ENCODE measurements at places on chromosomes 11 and 22.

GRCh38 chr11:102680945-102681344, 24.6 kb downstream of the MMP27 start:
- DNase-seq, result peak; percentile 9

- DNase-seq, result peak; percentile 49
Measured at GRCh38 chr22:36781656-36782627, 6.0 kb upstream of the IFT27 start.

GRCh38 chr11:16737818-16738192, 642 bp upstream of the C11orf58 start:
- DNase-seq, result no peak

- no peak for DNase-seq
Measured at GRCh38 chr11:125069796-125070195, 6.7 kb downstream of the SLC37A2 start.

DNA sequence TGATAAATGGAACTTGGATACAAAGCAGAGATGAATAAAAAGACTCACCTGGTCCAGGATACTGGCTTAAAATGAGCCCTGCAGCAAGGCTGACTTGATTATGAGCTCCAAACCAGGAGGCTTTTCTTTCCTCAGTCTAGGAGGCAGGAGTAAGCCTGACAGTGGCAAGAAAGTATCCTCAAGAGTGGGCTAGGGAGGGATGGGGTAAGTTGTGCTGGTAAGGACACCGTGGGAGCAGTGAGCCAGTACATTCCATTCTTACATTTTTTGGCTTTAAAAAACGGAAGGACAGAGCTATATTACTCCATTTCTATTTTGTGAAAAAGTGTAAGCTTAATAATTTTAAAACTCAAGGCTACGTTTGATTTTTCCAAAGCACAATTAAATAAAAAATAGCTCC, 187.1 kb upstream of the DDI1 start:
- DNase-seq, result no peak

DNA sequence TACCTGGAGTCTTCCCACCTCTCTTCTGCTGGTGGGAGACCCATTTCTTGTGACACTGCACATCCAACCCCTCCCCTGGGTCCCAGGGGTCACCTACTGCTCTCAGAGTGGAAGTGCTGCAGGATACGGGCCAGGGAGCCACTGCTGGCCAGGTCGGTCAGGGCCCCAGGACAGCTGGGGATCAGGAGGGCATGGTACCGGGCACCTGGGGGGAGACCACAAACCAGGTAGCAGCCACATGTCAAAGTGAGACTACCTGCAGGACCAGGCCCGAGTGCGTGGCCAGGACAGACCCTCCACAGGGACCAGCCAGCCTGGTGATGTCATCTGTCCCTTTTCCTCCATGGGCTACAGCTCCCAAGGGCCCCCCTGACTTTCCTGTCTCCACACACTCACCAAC, 3.9 kb downstream of the GATD1 start:
- DNase-seq, result no peak

- DNase-seq, result no peak
Measured at GRCh38 chr11:92329646-92330045, 105.0 kb downstream of the FAT3 start.

- DNase-seq, result no peak
Measured at GRCh38 chr11:110409174-110409573, 20.6 kb upstream of the FDX1 start.

DNA sequence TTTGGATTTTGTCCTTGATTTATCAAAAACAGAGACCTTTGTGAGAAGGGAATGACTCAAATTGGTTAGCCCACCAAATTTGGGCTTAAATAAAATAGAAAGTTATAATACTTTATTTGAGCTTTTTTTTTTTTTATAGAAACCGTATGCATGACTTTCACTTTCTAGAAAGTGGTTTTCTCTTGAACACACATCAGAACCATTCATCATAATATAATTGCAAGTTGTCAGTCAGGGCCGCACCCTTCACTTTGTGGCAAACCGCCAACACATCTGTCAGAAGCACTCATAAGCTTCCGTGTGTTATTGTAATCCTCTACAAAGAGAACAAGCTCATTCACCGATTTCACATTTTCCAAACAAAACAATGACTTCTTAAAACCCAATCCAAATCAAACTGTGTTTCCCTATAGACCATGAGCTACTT, 76.1 kb downstream of the SOX6 start:
- no peak for DNase-seq

DNA sequence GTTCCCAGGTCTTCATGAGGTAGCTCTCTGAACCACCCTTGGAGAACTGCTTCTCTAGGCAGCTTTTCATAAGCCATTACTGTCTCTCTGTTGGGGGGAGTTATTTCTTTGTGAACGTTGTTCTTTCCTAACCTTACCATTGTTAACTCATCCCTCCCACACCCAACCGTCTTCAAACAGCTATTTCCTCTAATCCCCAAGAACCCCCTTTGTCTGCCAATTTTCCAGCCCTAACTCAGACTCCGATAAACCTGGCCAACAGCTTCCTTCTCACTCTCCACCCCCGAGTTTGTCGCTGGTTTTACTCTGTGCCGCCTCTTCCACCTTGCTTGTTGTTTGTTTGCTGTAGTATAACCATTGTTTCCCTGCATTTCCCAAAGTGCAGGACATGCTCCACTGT, 131.5 kb downstream of the CCDC34 start:
- no peak for DNase-seq

DNA sequence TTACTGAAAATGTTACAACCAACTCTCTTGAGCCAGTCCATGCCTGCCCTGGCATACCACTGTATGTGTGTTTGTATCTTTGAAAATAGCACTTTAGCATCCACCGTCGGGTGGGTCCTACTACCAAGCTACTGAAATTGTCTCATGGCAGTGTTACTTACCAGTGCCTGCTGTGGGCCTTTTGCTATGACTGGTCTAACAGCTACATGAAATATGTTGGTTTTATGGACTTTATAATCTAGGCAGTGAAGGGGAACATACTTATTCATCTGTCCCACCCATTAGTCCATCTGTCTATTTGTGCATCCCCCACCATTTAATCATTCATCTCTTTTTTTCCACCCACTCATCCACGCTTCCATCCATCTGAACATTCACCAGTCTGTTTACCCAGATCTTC, 106.0 kb downstream of the NAV2 start:
- no peak for DNase-seq

DNA sequence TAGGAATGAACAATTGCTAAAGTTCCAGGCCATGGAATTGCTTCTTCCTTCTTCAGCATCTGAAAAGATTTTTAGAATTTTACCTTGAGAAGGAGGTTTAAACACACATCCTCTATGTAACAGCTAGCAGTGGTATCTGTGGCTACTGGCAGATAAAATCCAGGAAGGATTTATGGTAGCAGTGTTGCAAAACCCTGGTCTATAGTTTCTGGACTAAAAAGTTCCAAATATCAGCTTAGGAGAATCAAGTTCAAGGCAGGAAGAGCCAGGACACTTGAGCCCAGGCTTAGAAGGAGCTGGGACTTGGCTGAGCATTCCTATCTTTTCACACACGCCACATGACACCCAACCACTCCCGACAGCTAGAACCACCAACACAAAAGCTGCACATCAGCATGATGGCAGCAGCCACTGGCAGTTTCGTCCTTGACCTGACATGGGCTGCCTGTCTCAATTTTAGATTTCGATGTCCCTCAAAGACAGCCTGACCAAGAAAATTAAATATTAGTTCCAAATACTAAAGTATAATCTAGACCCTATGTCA, 14.1 kb downstream of the LARGE2 start:
- DNase-seq, result no peak

DNA sequence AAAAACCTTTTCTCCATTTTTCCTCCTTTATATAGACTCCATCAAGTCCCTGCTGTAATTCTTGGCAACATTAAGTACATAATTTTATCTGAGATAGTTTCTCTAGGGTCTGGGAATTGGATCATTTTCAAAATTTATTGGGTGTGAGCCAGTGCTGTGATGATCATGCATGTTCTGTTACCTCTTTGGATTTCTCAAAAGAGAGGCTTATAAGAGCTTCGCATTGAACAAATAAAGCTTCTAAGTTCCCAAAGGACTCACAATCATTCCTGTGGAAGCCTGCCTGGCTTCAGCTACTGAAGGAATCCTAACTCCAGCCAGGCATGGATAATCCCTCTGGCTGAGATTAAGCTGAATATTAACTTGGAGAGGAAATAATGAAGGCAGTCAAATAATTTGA, 208.5 kb downstream of the RAB38 start:
- DNase-seq, result no peak

DNA sequence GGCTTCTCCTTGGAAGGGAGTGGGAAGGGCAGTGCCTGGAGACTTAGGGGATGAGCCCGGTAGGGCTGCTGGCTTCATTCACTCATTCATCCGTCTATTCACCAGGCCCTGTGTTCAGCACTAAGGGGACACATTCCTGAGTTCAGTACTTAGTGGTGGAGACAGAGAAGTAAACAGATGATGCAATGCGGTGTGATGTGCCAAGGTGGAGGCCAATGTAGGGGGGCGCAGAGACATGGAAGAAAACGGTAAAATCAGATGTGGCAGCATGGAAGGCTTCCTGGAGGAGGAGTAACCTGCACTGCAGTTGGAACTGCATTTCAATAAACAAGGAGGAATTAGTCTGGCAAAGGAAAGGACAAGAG, 21.3 kb downstream of the GRIK4 start:
- DNase-seq, result no peak

DNA sequence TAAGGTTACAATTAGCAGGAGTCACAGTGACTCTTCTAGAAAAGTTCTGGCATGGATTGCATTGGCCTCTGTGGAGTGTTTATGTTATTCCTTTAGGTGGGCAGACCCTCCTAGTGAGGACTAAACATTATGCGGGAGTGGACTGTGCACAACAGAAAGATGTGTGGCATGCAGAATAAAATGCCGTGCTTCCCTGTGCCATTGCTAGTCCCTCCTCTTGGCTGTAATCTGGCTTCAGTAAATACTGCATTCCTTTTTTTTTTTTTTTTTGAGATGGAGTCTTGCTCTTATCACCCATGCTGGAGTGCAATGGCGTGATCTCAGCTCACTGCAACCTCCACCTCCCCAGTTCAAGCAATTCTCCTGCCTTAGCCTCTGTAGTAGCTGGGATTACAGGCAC, 45.0 kb downstream of the SLC5A1 start:
- DNase-seq, result no peak

DNA sequence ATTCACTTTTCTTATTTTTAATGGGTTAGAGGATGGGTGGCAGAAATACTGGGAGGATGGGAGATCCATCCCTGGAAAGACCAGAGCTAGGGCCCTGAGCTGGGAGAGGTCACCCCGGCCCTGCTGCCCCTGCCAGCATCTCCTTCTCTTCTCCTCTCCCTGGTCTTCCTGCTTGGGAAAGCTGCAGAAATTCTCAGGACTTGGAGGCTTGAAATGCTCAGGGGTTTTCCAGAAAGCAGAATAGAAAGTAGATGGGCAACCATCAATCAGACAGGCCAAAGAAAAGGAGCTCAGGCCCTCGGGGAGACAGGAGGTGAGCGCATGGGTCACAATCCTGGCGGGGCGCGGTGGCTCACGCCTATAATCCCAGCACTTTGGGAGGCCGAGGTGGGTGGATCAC, 1.5 kb downstream of the APOBEC3H start:
- DNase-seq, result no peak

- no peak for DNase-seq
Measured at GRCh38 chr11:106186630-106187029, 109.2 kb downstream of the AASDHPPT start.

DNA sequence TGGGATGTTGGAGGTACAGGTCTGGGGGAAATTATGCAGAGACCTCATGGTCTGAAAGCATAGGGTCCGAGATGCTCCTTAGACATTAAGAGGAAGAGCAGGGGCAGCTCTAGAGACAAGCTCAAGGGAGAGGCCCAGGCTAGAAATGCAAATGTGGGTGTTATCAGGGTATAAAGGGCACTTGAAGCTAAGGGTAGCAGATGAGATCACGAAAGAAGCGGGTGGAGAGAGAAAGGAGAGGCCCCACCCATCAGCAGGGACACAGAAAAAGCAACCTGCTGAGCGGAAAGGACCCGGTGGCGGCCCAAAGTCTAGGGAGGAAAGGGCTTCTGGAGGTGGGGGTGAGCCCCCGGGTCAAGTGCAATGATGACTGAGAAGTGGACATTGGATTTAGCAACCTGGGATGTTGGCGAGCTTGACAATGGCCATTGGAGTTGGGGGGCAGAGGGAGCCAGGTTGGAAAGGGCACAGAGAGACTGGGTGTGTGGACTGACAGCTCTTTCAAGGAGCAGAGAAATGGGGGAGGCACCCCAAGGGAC, 8.9 kb downstream of the TMPRSS6 start:
- DNase-seq, result no peak

DNA sequence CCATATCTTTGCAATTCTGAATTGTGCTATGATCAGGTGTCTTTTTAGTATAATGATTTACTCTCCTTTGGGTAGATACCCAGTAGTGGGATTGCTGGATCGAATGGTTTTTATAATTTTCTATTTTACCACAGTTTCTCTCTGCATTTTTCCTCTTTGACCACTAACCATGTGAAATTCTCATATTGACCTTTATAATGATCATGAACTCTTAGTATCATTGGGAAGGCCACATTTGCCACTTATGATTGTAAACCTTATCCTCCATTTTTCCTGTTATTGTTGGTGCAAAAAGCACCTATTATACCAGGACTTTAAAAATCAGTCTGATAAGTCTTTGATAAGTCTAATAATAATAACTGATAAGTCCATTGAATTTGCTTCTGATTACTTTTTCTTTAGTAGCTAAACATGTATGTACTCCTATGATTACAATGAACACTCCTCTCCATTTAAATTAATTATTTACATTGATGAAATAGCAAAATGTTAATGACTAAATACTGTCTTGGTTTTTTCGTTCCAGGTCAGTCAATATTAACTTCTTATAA, 9.6 kb downstream of the NEAT1 start:
- DNase-seq, result no peak

GRCh38 chr11:43359422-43359818, 700 bp downstream of the TTC17 start:
- DNase-seq, result no peak
